Activated naive CD8-positive, alpha-beta T cell treated with anti-CD3 and anti-CD28 coated beads for 36 hours (primary cell): ENCODE measurements at places on chromosomes 4 and X. TPM values are rescaled to one million over a fixed set of nuclear protein-coding genes. Genes with fewer than 3 reads are reported as not detected.

The WDR1 gene
- 385 TPM for total RNA-seq

- DNase-seq = no peak
These were observed 36.3 kb downstream of the SMIM31 start for GRCh38 chr4:164790249-164790648.

The IL21 gene
- not detected for total RNA-seq

The GPC3 gene
- 0.14 TPM for total RNA-seq

DNA sequence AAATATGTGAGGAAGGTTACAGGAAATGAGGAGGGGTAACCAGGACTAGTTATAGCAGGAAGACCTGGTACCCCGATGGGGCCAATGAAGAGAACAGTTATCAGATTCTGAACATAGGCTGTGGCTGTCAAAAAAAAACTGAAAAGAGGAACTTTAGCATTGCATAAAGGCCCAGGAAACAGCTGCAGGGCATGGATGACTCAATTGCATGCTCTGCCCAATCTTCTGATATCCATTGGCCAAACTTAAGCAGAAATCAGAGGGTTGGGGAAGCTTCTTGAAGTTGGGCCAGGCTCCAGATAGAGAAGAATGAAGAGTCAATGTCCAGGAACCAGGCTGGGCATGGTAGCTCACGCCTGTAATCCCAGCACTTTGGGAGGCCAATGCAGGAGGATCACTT lies 1222.4 kb upstream of the PRKX start:
- no peak for DNase-seq

DNA sequence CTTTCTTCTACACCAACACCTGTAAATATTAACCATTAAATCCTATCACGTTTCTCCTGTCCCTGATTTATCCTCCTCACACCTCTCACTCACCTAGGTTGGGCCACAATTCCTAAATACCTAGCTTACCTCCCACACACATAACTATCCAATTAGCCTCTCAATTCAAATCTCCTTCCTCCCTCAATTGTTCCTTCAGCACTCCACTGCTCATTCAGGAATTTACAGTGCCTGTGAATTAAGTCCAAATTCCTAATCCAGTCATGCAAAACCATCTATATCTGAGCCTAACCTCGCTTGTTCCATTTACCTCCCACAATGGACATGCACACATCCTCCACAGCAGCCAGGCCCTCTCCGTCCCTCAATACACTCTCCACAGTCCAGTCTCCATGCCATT lies 17.5 kb downstream of the ANXA5 start:
- DNase-seq = no peak

- no peak for DNase-seq
These were observed 188.5 kb upstream of the TEX13C start for GRCh38 chrX:125131164-125131563.

DNA sequence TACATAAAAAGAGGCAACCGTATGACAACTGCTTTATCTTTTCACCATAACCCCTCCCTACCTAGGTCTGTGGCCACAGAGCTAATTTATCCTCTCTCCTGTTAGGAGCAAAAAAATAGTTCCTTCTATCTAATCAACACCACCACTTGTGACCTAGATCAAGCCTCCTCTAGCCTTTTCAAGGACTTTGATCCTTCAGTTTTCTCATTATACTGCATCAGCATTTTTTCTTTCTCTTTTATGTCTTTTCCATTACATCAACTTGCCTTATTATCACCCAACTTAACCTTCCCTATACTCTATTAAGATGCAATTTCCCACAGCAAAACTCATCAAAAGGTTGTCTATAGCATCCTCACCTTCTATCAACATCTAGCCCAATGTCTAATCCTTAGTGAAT lies 211.0 kb downstream of the ANKRD50 start:
- DNase-seq = no peak

The SORBS2 gene
- total RNA-seq = not detected

DNA sequence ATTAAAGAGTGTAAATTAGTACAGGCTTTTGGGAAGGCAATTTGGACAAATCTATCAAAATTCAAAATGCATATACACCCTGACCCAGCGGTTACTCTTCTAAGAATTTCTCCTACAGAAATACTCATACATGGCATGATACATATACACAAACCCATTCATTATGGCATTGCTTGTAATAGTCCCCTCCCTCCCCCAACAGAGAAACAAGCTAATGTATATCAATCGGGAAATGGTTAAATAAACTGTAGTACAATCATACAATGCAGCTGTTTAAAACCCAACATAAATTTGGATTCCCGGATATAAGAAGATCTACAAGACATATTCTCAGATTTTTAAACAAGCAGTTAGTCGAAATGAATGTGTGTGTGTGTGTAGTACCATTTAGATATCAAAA lies 808 bp downstream of the HUWE1 start:
- DNase-seq = no peak

DNA sequence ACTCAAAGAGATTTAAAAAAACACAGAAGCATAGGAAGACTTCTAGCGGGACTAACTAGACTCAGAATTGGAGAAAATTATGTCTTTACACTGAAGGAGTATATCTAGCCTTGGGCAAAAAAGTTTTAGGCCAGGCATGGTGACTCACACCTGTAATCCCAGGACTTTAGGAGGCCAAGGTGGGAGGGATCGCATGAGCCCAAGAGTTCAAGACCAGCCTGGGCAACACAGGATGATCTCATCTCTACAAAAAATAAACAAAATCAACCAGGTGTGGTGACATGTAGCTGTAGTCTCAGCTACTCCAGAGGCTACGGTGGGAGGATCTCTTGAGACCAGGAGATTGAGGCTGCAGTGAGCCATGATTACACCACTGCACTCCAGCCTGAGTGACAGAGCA lies 99.5 kb downstream of the NEUROG2 start:
- no peak for DNase-seq

The TRIM2 gene
- 0.54 TPM for total RNA-seq

DNA sequence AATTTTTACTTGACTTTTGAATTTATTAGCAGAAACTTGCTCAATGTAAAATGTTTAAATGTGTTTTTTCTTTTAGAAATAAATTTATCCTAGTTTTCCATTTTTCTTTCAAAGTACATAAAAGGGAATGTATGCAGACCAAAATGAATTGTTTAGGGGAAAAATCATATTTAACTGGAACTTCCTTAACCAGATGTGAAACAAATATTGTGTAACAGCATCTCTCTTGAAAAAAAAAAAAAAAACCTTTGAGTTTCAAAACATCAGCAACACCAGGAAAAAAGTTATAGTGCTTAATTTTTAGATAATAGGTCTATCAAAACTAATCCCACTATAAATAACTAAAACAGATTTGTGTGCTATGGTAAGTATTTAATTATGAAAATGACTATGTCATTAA lies 14.5 kb upstream of the CCNA2 start:
- DNase-seq = no peak

DNA sequence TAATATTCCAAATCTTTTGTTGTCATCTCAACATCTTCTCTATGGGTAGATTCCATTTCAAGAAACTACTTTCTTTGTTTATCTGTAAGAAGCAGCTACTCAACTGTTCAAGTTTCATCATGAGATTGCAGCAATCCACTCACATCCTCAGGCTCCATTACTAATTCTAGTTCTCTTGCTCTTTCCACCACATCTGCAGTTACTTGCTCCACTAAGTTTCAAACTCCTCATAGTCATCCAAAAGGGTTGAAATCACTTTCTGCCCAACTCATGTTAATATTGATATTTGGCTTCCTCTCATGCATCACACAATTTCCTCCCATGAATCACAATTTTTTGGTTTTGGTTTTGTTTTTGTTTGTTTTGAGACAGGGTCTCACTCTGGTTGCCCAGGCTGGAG lies 35.7 kb downstream of the ADH5 start:
- no peak for DNase-seq

The IGSF1 gene
- total RNA-seq = not detected

DNA sequence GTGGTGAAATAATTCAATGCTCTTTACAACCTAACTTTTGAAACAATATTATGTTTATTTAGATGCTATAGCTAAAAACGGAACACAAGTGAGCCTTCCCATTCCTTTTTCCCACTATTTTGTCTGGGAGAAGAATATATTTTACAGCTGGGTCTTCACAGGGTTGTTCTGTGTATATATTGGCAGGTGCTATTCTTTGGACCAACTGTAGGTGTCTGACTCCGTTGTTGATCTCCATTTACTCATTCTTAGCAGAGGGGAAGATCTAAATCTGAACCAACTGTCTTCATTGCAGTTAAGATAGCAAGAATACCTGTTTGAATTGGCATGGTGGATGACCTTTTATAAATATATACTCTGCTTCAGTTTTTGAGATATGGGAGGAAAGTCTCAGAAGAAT lies 257.4 kb downstream of the CFAP299 start:
- no peak for DNase-seq

The NDP gene
- not detected for total RNA-seq

DNA sequence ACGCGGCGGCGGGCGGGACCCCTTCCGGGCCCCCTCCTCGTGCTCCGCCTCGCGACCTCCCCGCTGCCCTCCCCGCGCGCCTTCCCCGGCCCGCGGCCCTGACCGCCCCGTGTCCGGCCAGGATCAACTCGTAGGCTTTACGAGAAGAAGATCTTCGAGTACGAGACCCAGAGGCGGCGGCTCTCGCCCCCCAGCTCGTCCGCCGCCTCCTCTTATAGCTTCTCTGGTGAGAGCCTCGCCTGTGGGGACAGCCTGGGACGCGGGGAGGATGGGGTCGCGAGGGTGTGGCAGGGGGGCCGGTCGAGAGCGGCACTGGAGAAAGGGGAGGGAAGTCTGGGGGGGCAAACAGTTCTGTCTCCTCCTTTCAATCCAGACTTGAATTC lies 465 bp downstream of the EMD start:
- DNase-seq = no peak
